ENCODE measurements at places on chromosomes 16 and 17.

DNA sequence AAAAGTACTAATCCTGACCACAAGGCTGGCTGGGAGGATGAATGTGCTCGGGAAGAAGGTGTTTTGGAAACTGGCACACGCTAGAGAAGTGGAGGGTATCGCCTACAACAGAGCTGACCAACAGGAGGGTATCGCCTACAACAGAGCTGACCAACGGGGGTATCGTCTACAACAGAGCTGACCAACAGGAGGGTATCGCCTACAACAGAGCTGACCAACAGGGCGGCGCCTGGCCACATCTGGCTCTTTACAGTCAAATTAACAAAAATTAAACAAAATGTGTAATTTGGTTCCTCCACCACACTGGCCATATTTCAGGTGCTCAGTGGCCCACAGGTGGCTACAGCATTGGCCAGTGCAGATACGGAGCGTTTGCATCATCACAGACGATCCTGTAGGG is 153.5 kb downstream of the CMIP start:
- DNase-seq, result no peak

- DNase-seq, result no peak
Observed at GRCh38 chr16:8967132-8967821, 3.6 kb upstream of the USP7 start.

GRCh38 chr17:32515677-32516383 is 29.0 kb downstream of the CDK5R1 start:
- peak; percentile 65 for DNase-seq

GRCh38 chr17:14748036-14748710 is 447.3 kb downstream of the HS3ST3B1 start:
- DNase-seq, result peak; percentile 25

- DNase-seq, result no peak
Observed at GRCh38 chr17:59668816-59669215, 38.4 kb downstream of the PTRH2 start.

DNA sequence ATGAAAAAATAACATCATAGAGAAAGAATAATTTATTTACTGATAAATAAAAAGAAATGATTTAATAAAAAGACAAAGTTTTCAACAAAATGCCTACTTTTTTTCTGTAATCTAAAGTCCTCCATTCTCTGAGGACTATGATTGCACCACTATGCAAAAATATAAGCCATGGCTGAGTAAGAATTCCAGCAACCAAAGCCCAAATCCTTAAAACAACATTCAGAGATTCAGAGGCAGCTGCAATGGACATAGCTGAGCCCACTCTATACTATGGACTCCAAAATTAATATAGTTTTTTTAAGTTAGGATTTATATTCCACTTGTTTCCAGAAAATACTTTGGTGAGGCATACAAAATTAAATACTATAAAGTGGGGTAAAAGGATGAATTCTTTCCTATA is 169.5 kb upstream of the C17orf78 start:
- no peak for DNase-seq

DNA sequence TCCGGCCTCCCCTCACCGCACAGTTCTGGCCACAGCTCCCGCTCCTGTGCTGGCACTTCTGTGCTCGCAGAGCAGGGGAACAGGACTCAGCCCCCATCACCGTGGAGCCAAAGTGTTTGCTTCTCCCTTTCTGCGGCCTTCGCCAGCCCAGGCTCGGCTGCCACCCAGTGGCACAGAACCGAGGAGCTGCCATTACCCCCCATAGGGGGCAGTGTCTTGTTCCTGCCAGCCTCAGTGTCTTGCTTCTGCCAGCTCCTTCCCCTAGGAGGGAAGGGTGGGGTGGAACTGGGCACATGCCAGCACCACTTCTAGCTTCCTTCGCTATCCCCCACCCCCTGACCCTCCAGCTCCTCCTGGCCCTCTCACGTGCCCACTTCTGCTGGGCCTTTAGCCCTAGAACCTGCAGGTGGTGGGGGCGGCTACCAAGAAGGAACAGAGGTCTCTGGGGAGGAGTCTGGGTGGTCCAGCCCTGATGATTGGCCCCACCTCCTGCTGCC is 645 bp upstream of the ELMO3 start:
- DNase-seq, result no peak

Data from GM10248 (cell line).